ENCODE measurements at places on chromosomes 5 and 9.

GRCh38 chr5:8683496-8683895, 814.5 kb downstream of the MTRR start:
- DNase-seq, result no peak

- no peak for DNase-seq
Observed at GRCh38 chr5:93008502-93009207, 572.4 kb downstream of the NR2F1-AS1 start.

DNA sequence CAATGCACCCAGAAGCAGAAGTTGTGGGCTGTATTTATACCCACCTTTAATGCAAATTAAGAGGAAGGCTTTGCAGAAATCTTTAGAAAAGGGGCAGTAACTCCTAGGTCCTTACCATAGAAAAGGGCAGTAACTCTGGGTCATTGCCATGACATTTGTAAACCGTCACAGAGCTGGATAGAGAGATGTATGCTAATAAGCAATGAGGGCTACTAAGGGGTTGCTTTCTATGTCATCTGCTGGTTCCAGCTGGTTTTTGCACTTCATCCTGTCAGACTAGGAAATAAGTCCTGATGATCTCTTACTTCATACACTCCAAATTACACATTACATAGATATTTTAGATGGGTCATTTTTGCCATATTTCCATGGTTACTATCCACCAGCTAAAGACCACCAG, 299.1 kb upstream of the TYRP1 start:
- DNase-seq, result no peak

DNA sequence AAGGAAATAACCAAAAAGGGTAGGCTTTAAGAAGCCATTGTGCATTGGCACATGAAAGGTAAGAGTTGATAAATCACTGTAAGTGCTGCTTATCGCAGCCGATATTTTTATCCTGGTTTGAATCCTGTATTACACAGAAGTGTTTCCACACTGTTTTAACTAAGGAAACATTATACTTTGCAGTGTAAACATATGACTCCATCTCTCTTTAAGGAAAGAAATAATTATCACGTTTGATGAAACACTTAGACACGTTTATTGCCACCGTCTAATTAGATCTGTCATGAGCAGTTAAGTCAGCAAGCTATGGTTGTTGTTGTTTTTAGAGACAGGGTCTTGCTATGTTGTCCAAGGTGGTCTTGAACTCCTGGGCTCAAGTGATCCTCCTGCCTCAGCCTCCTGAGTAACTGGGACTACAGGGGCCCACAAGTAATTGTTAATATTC, 85.7 kb upstream of the TNFAIP8 start:
- no peak for DNase-seq

GRCh38 chr5:66186108-66186507, 42.0 kb downstream of the SREK1 start:
- DNase-seq, result no peak

- no peak for DNase-seq
Observed at GRCh38 chr9:117379341-117379740, 35.5 kb downstream of the ASTN2 start.

Data from fibroblast of mammary gland (primary cell).